ENCODE measurements at places on chromosomes 2 and 18.

GRCh38 chr2:175892046-175892445 lies 110.0 kb downstream of the LNPK start:
- no peak for DNase-seq

DNA sequence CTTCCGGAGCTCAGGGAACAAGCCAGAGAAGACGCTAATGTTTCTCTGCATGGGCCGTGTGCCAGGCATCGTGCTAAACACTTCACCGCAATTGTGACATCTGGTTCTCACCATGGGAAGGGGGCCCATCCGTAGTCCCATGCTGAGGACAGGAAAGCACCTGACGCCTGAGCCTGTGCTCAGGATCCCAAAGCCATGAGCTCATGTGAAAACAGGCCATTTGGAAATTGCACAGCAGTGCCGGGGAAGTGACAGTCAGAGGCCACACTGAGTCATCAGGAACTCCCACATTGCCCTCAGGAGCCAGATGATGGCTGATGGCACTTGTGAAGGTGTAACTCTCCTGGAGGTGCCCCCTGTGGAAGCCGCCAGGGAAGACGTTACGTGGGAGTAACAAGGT lies 141.0 kb downstream of the INHBB start:
- DNase-seq: no peak

DNA sequence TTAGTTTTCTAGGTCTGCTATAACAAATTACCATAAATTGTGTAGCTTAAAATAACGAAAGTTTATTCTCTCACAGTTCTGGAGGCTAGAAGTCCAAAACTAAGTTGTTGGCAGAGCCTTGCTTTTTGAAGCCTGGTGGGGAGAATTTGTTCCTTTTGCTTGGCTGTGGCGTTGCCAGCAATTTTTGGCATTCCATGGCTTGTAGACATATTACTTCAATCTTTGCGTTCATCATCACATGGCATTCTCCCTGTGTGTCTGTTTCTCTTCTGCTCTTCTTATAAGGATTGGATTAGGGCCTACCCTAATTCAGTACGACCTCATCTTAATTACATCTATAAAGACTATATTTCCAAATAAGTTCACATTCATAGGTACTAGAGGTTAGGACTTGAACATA lies 217.7 kb downstream of the MBD5 start:
- DNase-seq: no peak

- DNase-seq: no peak
Observed at GRCh38 chr2:184945326-184945725, 347.0 kb downstream of the ZNF804A start.

- DNase-seq: no peak
Observed at GRCh38 chr18:58349650-58350049, 279.2 kb downstream of the ALPK2 start.

GRCh38 chr2:55891671-55892094 lies 31.9 kb downstream of the EFEMP1 start:
- DNase-seq: no peak

DNA sequence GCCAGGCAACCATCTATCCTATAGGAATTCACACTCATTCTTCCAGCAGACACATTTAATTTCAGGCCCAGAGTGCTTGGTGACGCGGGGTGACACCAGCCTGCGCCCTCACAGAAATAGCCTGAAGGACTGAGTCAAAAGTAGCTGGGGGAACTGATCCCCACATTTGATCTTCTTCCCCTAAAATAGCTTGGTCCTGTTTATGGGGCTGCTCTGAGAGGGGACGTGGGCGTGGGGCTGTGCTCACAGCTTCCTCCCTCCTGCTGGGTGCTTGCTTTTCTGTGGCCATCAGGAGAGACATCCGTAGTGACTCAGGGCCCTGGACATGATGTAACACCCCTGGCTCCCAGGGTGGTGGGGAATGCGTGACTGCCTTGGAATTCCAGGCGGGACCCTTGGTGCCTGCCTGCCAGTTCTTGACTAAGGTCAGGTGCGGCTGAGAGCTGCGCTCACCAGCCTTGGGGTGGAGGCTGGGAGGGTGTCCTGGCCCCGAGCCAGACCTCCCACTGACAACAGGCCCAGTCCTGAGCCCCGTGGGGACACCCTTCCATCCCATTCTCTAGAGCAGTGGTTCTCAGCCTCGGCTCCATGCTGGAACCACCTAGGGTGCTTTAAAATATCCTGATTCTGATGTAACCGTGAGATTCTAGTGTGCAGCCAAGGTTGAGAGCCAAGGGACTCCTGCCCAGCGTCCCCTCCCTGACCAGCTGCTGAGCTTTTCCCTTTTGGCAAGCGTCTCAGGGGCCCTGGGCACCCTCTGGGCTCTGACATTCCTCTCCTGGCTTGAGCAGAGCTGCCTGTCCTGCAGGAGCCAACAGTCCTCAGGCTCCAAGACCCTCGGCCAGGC lies 47.4 kb upstream of the SMAD7 start:
- DNase-seq: peak; percentile 16

DNA sequence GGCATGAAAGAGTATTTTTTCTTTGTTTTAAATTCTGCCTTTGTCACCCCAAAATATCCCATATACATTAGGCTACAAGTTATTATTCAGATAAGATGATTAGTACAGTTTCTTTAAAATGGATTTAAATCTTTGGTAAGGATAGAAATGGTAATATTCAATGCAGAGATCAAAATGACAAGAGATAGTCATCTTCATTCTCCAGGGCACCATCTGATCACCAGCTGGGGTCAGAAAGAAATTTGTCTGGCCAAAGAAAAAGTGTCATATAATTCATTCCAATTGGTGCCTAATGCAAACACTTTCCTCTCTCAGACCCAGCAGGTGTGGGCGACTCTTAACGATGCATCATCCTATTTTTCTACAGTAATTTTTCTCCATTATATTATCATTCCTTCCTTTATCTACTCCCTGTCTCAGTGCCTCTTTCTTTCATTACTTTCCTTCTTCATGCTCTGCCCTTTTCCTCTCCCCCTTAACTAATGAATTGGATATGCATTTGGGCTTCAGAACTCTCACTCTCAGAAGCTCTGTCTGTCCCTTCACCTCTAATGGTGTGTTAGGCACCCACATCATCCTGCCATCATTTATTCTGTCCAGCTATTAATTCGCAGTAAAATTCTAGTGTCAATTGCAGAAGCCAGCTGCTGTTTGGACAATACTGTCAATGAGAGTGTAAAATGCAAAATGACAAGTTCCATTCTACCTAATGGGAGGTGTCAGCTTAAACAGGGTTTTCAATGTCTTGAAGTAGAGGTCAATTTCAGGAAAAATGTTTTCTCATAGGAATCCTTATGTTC lies 570.5 kb downstream of the TDRD15 start:
- no peak for DNase-seq
